Upper lobe of left lung (tissue), 6 donors: ENCODE measurements at places on chromosomes 6 and 20. TPM values are rescaled to one million over a fixed set of nuclear protein-coding genes. Genes with fewer than 3 reads are reported as not detected.

The CST4 gene
- not detected for total RNA-seq

DNA sequence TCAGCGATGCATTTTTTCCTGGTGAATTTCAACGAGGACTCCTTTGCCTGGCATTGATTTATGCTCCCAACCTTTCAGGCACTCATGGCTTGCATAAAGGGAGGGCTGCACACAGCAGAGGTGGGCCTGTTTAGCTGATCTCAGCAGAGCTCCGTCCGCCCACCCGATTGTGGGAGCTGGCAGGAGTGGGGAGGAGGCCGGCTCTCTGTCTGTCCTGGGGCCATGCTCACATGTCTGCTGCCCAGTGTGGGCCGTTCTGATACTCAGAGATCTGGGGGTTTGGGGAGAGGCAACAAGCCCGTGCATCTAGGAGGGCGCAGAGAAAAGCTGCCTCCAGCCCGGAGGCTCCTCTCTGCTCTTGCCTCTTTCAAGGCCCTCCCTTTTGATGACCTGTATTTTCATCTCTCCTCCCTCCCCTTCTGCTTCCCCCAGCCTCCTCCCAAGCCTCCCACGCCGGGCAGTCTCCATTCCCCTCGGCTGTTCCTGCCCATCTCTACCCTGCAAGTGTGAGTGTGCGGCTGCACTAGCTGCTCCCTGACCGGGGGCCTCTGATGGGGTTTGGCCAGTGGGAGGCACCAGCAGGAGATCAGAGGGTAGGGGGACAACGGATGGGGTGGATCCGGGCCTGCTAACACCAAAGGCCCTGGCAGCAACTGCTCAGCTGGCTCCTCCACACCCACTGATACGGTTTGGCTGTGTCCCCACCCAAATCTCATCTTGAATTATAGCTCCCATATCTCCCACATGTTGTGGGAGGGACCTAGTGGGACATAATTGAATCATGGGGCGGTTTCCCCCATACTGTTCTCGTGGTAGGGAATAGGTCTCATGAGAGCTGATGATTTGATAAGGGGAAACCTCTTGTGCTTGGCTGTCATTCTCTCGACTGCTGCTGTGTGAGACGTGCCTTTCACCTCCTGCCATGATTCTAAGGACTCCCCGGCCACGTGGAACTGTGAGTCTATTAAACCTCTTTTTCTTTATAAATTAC lies 39.6 kb upstream of the MLN start:
- DNase-seq: no peak
- no peaks in the 10 kb centered on the region for H3K27me3 ChIP-seq
- no peaks in the 10 kb centered on the region for H3K36me3 ChIP-seq
- peaks cover 15% of the 10 kb centered on the region for H3K4me1 ChIP-seq

GRCh38 chr6:102841060-102841459 lies 1447.6 kb downstream of the GRIK2 start:
- H3K27me3 ChIP-seq: no peaks in the 10 kb centered on the region
- no peaks in the 10 kb centered on the region for H3K4me1 ChIP-seq
- no peak overlapping the region for H3K4me3 ChIP-seq
- H3K36me3 ChIP-seq: no peaks in the 10 kb centered on the region

GRCh38 chr6:167479901-167480648 lies 155.2 kb downstream of the TTLL2 start:
- no peak overlapping the region for H3K4me3 ChIP-seq
- H3K27me3 ChIP-seq: no peaks in the 10 kb centered on the region
- H3K27ac ChIP-seq: peak overlapping the region; percentile 10
- H3K4me1 ChIP-seq: peaks cover 17% of the 10 kb centered on the region

DNA sequence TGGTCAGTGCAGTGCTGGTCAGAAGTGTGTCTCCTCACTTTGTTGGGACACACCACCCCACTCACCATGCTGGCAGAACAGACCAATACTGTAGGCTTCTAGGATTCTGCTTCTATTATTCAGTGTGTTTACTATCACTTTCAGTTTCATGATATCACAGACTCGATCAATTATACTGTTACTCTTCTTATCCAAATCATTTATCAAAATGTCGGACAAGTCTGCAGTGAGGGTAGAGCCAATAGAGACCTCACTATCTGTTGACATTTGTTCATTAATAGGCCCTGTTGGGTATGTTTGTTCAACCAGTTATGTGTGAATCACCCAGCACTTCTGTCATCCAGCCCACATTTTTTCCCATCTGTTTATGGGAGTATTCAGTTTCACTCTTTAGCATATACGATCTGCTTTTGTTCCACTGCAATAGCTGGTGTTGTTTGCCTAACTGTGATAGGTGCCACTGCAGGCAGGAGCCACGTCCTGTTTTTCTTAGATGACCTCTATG lies 140.1 kb downstream of the NRN1 start:
- H3K27ac ChIP-seq: peak overlapping the region; percentile 4
- no peak for DNase-seq
- no peaks in the 10 kb centered on the region for H3K36me3 ChIP-seq
- H3K4me3 ChIP-seq: peak overlapping the region; percentile 37
